ENCODE measurements at places on chromosomes 7 and 10. TPM values are rescaled to one million over a fixed set of nuclear protein-coding genes. Genes with fewer than 3 reads are reported as not detected.

Gene GJD4
- not detected for total RNA-seq

Gene TWIST1
- 42.2 TPM for total RNA-seq

Gene C10orf67
- 0.14 TPM for total RNA-seq

Gene VOPP1
- total RNA-seq = 68.7 TPM

Gene DMBT1
- under 0.01 TPM for total RNA-seq

Gene KCNMA1
- 30.9 TPM for total RNA-seq

Gene OR2A42
- not detected for total RNA-seq

Gene NRBF2
- total RNA-seq = 30.3 TPM

Gene MAP3K8
- total RNA-seq = 16.1 TPM

Gene FAM20C
- total RNA-seq = 66.7 TPM

Gene CDH23
- total RNA-seq = 0.18 TPM

Gene PHYHIPL
- not detected for total RNA-seq

Gene EFCAB10
- total RNA-seq = not detected

Gene HERC4
- total RNA-seq = 57.3 TPM

Gene PILRA
- total RNA-seq = 0.28 TPM

Gene TFR2
- 0.14 TPM for total RNA-seq

Gene SKIDA1
- 0.28 TPM for total RNA-seq

Gene SSBP1
- total RNA-seq = 137 TPM

Gene MYOZ1
- 0.14 TPM for total RNA-seq

Gene RASSF4
- 11.8 TPM for total RNA-seq

Gene NEUROD6
- total RNA-seq = not detected

Gene GIMAP5
- 0.14 TPM for total RNA-seq

Gene TOMM7
- 258 TPM for total RNA-seq

Gene PRSS58
- not detected for total RNA-seq

Gene ABCB1
- 1.7 TPM for total RNA-seq

Gene RHOBTB1
- 45.8 TPM for total RNA-seq

Gene NHLRC2
- 7.0 TPM for total RNA-seq

Gene FHIP2A
- total RNA-seq = 17.6 TPM

Gene OSBPL3
- 8.1 TPM for total RNA-seq

Gene MMD2
- total RNA-seq = not detected

Gene MBL2
- not detected for total RNA-seq

Gene PANK1
- total RNA-seq = 6.7 TPM

Gene GPR141
- 0.09 TPM for total RNA-seq

Gene CALHM3
- not detected for total RNA-seq

Gene LRRC17
- total RNA-seq = 71.5 TPM

Gene MRLN
- not detected for total RNA-seq

Gene PAX2
- not detected for total RNA-seq

Gene DNAH11
- 0.46 TPM for total RNA-seq

Gene NEURL1
- 1.6 TPM for total RNA-seq

Gene SPDYE1
- not detected for total RNA-seq

Gene ECHDC3
- 4.4 TPM for total RNA-seq

All from smooth muscle cell of bladder (primary cell).